ENCODE measurements at places on chromosomes 16 and 17.

DNA sequence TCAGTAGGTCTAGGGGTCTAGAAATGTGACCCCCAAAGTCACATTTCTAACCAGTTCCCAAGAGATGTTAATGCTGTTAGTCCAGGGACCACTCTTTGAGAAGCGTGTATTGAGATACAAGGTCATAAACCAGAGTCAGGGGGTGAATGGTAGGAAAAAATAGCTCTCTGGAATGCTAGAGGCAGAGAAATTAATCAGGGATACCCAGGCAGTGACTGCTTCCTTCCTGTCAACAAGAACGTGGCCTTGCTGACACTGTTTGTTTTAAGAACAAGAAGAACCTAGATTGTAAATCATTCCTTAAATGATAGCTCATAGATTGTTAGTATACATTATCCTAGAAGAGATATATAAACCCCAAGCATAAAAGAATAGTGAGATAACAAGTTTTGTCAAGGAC, 43.8 kb downstream of the PITPNM3 start:
- no peak for DNase-seq

DNA sequence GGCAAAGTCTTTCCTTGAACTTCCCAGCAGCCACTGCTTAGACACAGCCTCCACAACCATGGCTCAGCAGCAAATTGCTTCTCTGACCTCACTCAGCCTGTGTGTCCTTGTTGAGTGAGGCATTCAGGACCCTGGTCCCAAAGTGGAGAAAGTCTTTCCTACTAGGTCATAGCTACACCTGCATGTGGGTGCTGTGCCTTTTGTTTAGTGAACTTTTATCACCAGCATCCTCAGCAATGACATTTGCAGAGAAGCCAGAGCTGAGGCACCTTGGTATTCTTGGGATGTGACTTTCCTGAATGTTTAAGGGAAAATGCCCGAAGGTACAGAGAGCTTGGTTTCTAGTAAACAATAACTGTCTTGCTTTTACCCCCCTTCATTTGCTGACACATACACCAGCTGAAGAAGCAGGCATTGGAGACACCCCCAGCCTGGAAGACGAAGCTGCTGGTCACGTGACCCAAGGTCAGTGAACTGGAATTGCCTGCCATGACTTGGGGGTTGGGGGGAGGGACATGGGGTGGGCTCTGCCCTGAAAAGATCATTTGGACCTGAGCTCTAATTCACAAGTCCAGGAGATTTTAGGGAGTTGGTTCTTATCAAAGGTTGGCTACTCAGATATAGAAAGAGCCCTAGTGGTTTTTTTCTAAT, 20.9 kb upstream of the STH start:
- no peak for DNase-seq

- no peak for DNase-seq
Measured at GRCh38 chr16:28112908-28113307, 49.4 kb upstream of the GSG1L start.

DNA sequence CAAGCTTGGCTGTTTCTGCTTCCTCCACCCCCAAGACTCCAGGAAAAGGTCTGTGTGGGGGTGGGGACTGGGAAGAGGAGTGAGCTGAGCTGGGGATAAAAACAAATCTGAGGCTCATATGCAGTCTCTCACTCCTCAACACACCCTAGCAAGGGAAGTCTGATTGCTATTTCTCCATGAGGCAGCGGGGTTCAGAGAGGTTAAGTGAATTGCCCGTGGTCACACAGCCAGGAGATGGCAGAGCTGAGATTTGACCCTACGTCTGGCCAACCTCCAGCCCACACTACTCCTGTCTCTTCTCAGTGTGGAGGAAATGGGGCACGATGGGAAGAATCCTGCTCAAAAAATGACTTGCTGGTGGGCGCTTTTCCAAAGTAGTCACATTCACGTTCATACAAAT, 4.8 kb upstream of the ABCC3 start:
- no peak for DNase-seq

DNA sequence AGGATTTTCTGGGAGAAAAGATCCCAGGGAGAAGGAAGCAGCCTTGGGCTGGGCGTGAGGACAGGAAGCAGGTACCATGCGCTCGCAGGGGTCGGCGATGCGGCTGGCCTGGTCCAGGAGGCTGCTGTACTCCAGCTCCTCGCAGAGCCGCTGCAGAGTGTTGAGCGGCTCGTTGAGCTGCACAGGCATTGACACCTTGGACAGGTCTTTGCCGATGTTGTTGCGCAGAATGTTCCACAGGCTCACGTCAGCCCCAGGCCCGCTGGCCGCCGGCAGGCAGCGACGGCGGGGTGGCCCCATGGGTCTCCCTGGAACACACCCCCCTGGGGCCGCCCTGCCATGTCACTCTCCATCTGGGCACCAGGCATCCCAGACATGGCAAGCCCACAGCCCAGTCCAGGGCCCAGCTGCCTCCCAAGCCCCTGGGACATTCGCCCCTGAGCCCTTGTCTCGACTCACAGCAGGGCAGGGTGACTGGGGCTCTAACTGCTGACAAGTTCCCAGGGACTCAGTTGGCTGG, 8.0 kb downstream of the OSBPL7 start:
- DNase-seq, result no peak

DNA sequence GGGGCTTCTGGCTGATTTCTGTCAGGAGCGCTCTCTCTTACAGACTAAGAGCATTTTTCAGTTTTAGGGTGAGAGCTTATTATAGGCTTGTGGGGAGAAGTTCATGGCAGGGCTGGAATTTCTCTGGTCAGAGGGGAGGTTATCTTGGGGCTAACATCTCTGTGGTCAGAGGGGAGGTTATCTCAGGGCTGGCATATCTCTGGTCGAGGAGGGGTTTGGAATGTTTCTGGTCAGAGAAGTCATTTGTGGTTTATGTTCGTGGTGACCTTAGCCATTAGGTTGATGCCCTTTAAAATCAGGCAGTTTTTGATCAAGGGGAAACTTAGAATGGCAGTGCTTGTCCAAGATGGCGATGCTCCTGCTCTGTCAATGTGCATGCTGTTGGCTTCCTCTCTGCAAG, 10.8 kb upstream of the USP31 start:
- DNase-seq, result no peak

DNA sequence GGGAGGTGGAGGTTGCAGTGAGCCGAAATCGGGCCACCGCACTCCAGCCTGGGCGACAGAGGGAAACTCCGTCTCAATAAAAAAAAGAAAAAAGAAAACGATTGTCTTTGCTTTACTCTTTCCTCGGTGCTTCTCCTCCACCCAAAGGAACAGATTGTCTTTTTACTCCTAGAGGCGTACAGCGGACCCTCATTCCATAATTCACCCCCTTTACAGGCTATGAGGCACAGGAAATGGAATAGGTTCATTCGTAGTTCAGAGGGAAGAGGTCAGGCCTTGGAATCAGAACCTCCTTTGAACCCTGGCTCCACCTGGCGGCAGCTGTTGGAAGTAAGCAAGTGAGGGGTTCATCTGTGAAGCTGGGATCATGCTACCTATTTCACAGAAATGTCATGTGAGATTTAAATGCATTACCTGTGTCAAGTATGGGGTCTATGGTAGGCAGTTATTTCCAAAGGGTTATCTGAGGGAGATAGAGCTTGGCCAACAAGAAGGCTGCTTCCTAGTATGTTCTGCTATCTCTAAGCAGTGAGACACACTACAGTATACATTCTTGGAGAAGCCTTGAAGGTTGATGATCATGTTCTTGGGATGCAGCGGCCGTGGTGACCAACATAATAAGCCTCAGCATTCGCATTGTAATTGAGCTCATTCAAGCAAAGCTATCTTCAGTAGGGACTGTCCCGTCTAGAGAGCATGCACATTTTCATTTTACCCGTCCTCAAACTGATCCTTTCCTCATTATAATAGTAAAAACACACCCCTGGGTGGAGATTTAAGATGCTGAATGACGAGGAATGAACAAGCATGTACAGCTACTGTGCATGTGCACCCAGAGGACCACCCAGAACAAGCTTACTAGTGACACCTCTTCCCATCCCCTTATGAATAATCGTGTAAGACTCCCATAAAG, 18.7 kb upstream of the ZNF689 start:
- peak; percentile 87 for DNase-seq

DNA sequence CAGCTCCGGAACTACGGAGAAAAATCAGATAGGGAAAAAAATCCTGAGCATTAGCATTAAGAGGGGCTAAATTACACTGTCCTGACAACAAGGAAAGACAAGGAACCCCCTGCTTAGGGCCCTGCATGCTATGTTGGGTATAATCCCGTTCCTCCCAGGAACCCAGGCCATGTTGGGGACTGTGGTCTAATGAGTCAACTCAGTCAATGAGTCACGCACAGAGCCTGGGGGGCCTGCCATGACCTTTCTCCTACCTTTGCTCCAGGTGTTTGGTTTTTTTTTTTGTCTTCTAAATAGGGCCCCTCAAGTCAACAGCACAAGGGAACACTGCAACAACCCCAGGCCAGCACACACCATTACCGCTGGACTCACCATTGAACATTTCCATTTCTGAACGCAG, 8.9 kb upstream of the ZNF200 start:
- no peak for DNase-seq

DNA sequence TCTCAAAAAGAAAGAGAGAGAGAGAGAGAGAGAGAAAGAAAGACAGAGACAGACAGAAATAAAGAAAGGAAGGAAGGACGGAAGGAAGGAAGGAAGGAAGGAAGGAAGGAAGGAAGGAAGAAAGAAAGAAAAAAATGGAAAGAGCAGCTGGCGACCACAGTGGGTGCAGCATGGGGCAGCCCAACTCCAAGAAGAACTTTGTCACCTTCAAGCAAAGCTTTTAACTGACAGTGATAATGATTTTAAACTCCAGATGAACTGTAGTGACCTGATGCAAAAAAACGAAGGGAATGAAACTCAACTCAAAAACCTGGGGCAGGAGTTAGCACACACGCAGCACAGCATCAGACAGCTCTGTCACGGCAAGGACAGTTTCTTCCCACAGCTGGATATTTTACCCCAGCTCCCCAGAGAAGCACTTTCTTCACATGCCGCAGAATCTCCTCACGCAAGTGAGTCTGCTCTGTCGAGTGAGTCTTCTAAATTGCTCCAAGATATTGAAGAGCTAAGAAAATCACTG, 5.0 kb upstream of the ARHGAP17 start:
- no peak for DNase-seq

- no peak for DNase-seq
Measured at GRCh38 chr16:71255721-71256120, 25.2 kb upstream of the HYDIN start.

GRCh38 chr17:14094676-14095601, 25.6 kb downstream of the COX10 start:
- DNase-seq, result no peak

Measured in stimulated activated CD8-positive, alpha-beta memory T cell treated with anti-CD3 and anti-CD28 coated beads, Interleukin-7, amount 100 ng/mL, for 1 hour (primary cell).